Breast epithelium (tissue), 4 donors: ENCODE measurements at places on chromosomes 16 and 17. TPM values are rescaled to one million over a fixed set of nuclear protein-coding genes. Genes with fewer than 3 reads are reported as not detected.

Gene PRSS27
- total RNA-seq: not detected

GRCh38 chr16:73846007-73846330 lies 450.6 kb upstream of the PSMD7 start:
- DNase-seq: no peak

Gene PRAC2
- not detected for total RNA-seq

GRCh38 chr16:89202422-89203215 lies 2.3 kb upstream of the SLC22A31 start:
- no peak for DNase-seq

GRCh38 chr16:83951544-83951943 lies 1.5 kb upstream of the OSGIN1 start:
- no peak for DNase-seq

- no peak for DNase-seq
Measured at GRCh38 chr17:1002412-1002753, 5.5 kb downstream of the TIMM22 start.

Gene NHLRC4
- total RNA-seq: 1.9 TPM

DNA sequence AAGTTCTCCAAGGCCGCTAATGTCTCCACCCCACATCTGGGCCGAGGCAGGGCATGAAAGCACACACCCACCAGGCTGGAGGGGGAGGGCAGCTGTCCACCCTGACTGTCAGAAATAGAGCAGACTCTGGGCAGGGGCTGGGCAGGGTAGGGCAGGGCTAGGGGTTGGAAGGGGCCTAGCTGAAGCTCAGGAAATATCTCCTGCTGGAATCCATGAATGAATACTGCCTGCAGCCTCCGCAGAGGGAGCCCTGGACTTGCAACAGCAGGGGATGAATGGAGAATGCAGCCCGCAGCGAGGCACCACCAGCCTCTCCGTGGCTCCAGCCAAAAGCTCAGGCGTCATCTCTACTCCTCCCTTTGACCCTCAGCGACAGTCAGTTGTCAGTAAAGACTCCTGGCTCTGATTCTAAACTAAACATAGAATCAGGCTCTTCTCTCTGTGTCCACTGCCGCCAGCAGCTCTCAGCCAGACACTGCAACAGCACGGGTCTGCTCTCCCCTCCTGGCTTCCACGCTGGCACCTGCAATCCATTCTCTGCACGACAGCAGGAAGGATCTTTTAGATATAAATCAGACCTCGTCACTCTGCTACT lies 23.9 kb upstream of the NGFR start:
- no peak for DNase-seq
